HFFc6 (cell line): ENCODE measurements at places on chromosomes 7 and 10. TPM values are rescaled to one million over a fixed set of nuclear protein-coding genes. Genes with fewer than 3 reads are reported as not detected.

The FXYD4 gene
- total RNA-seq, result not detected in 3 replicates

The GPC2 gene
- total RNA-seq, result 0.78 to 1.1 TPM (median 0.97 TPM) in 3 replicates

The AUTS2 gene
- not detected in 3 replicates for total RNA-seq

The ANKRD7 gene
- 0.57 TPM in 1 of 3 replicates, not detected in the others for total RNA-seq

The MACROH2A2 gene
- total RNA-seq, result 0.63 to 0.69 TPM in 2 of 3 replicates, not detected in the other

The TFEC gene
- total RNA-seq, result 0.11 TPM in 1 of 3 replicates, not detected in the others

The LLCFC1 gene
- total RNA-seq, result not detected in 3 replicates

The VIPR2 gene
- not detected in 3 replicates for total RNA-seq

The DBF4 gene
- 12.9 to 25.3 TPM (median 24.0 TPM) in 3 replicates for total RNA-seq

The CHN2 gene
- total RNA-seq, result not detected in 3 replicates

The TMEM178B gene
- 3.4 to 8.0 TPM (median 4.7 TPM) in 3 replicates for total RNA-seq

- no peaks in the 10 kb centered on the region for H3K4me1 ChIP-seq
- peak; percentile 24 for DNase-seq
- no peaks in the 10 kb centered on the region; the same call in 1 of the 2 replicates for H3K36me3 ChIP-seq
- H3K27ac ChIP-seq, result no peak overlapping the region
- H3K27me3 ChIP-seq, result peaks cover 4% of the 10 kb centered on the region; the same call in 1 of the 2 replicates
- H3K4me3 ChIP-seq, result no peak overlapping the region
These were observed 26.5 kb downstream of the ASNS start for GRCh38 chr7:97845622-97846203.

DNA sequence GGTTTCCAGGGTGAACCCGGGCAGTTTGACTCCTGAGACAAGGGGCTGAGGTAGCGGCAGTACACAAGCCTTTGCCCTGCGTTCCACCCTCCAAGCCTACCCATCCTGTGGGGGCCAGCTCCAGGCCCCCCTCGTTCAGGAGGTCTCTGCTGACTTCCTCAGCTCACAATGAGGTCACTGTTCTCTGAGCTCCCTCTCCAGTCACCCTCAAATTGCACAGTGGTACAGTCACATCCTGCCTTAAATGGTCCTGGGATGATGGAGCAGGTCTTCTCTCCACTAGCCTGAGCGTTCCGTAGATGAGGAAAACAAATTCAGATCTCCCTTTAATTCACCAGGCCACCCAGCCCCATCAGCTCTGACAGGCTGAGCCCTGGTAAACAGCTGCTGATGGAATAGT is 90.2 kb downstream of the SH3PXD2A start:
- DNase-seq, result peak; percentile 78
- peaks cover 10% of the 10 kb centered on the region; the same call in 1 of the 2 replicates for H3K36me3 ChIP-seq
- no peak overlapping the region for H3K4me3 ChIP-seq

GRCh38 chr10:15725603-15726002 is 5.9 kb upstream of the ITGA8 start:
- H3K4me1 ChIP-seq, result peaks cover 6% of the 10 kb centered on the region; the same call in 1 of the 2 replicates
- H3K27me3 ChIP-seq, result peaks cover 23% of the 10 kb centered on the region
- no peak overlapping the region for H3K4me3 ChIP-seq
- H3K36me3 ChIP-seq, result no peaks in the 10 kb centered on the region; the same call in 1 of the 2 replicates
- DNase-seq, result peak; percentile 63

- DNase-seq, result peak; percentile 98
- H3K27ac ChIP-seq, result peak within 1 kb of the TSS; percentile 98
- H3K36me3 ChIP-seq, result peaks cover 40% of the 10 kb centered on the region
- peaks cover 10% of the 10 kb centered on the region for H3K27me3 ChIP-seq
- H3K4me1 ChIP-seq, result peaks cover 61% of the 10 kb centered on the region
These were observed at the start of gene CAV1 for GRCh38 chr7:116524609-116525297. Gene CAV1, plus strand, starts transcription at chr7:116525036. Its CDS starts 27 bp downstream, at chr7:116525063.

GRCh38 chr7:77913977-77914607 is 115.5 kb downstream of the PHTF2 start:
- DNase-seq, result no peak
- peaks cover 19% of the 10 kb centered on the region for H3K4me1 ChIP-seq
- H3K36me3 ChIP-seq, result peaks cover 5% of the 10 kb centered on the region; the same call in 1 of the 2 replicates
- peak overlapping the region; percentile 52 for H3K27ac ChIP-seq
- H3K4me3 ChIP-seq, result no peak overlapping the region

DNA sequence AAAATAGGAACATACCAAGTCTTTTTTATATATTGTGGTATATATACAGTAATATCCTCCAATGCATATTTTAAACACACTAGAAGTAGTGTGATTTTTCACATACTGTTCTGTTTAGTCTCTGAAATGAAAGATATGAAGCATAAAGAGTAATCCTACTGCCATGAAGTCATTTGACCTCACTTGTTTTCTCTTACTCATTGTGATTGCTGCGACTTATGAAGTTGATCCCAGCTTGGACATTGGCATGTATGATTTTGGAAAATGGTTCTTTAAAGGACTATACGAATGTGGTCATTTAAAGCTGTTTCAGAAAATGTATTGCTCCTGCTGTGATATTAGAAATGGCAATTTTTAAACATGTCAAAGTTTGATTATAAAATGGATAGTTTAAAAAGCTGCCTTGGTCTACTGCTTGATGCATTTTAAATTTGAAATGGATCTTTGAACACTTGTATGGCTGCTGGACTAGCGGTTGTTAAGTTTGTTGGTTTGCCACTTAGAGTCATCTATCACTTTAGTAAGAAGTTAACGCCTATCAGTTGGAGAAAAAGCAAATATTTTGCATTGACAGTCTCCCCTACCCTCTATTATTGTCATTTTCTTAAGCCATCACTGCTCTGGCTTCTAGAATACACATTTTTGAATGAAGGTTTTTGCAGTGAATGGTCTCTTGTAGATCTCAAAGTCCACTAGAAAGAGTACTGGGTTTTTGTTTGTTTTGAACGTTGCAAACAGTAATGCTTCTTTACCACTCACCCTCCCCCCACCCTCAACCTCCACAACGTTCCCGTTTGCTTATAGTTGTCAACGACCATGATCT is 881 bp upstream of the PCGF5 start:
- no peak for DNase-seq
- peaks cover 33% of the 10 kb centered on the region for H3K4me1 ChIP-seq

GRCh38 chr10:117536072-117536865 is 6.3 kb upstream of the EMX2 start:
- no peaks in the 10 kb centered on the region for H3K36me3 ChIP-seq
- no peaks in the 10 kb centered on the region for H3K4me1 ChIP-seq
- H3K4me3 ChIP-seq, result no peak overlapping the region
- DNase-seq, result no peak
- no peak overlapping the region for H3K27ac ChIP-seq

GRCh38 chr7:146094356-146094755 is 22.2 kb upstream of the CNTNAP2 start:
- H3K36me3 ChIP-seq, result no peaks in the 10 kb centered on the region
- no peaks in the 10 kb centered on the region for H3K4me1 ChIP-seq
- H3K27me3 ChIP-seq, result no peaks in the 10 kb centered on the region
- H3K4me3 ChIP-seq, result no peak overlapping the region
- no peak overlapping the region for H3K27ac ChIP-seq

DNA sequence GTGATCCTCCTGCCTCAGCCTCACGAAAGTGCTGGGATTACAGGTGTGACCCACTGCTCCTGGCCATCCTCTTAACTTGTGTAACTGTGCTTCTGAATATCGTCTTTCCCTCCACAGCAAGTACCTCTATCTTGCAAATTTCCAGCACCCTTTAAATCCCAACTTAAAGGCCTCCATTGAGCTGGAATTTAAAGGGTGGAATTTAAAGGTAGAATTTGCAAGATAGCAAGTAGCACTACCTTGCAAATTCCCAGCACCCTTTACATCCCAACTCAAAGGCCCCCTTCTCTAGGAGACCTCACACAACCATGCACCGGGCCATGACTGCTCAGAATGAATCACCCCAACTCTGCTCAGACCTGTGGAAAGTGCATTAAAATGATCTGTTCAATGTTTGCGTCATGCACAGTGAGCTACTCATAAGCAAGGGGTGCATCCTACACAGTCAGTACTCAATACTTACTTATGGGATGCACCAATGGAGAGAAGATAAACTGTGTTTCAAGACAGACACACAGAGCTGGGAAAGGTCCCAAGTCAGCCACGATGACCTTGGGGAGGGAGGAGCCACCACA is 17.8 kb upstream of the SDK1 start:
- H3K27me3 ChIP-seq, result no peaks in the 10 kb centered on the region
- no peaks in the 10 kb centered on the region for H3K4me1 ChIP-seq
- H3K36me3 ChIP-seq, result no peaks in the 10 kb centered on the region
- H3K27ac ChIP-seq, result no peak overlapping the region

DNA sequence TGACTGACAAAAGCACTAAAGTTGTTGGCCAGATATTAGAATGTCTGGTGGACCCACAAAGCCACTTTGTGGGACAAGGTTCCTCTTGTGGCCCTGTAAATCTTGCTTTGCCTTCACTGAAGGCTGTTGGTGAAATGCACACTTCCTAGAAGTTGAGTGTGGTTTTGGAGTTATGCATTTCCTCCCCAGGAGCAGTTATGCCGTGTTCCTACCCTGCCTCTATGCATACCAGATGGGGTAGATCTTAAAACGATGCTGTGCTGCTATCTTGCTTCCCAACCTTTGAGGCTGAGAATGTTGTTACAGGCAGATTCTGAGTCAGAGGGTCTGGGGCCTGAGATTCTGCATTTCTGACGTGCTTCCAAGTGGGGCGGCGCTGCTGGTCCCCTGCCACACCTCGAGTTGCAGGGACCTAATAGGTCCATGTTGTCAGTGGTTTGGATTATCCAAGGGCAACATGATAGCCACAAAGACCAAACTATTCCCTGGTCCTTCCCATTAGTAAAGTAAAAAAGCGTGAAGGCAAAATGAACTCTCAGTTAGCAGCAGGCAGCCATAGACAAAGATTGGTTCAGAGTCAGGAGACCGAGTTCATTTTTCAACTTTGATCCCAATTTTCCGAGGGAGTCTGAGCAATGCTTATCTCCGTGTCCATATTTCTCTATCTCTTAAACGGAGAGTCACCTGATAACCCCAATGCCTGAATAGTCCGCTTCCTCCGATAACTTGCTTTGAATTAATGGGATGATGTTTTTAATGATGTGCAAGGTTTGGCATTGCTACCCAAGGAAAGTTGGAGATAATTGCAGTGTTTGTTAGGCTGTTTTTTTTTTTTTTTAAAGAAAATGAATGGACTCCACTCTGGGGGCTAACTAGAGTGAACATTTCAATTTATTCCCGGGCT is 55.8 kb downstream of the CDHR3 start:
- H3K27ac ChIP-seq, result no peak overlapping the region
- peaks cover 31% of the 10 kb centered on the region for H3K4me1 ChIP-seq
- H3K4me3 ChIP-seq, result no peak overlapping the region
- DNase-seq, result no peak
- peaks cover 5% of the 10 kb centered on the region for H3K27me3 ChIP-seq

DNA sequence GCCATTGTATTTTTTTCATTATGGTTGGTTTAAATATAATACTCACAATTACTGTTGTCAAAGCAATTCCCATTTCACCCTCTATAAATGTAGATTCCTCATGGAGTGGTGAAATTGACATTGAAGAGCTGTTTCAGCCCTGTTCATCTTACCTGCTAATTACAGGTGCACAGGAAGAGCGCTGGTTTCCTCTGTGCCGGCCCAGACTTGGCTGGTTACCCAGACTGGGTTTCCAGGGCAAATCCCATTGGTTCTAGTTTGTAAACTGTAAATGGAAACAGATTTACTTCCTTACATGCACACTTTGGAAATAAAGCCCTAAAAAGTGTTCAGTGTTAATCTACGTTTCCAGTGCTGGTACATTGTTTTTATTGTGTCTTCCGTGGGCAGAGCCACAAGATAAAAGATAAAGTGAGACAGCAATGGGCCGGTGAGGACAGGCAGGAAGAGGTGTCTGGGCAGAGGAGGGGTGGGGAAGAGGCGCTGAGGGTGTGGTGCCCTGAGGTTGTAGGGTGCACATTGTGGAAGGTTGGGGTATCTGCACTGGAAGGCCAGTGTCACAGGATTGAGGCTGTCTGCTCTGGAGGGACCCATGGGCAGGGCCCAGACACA is 71.6 kb upstream of the ZPBP start:
- no peak overlapping the region for H3K4me3 ChIP-seq
- no peak for DNase-seq
- no peaks in the 10 kb centered on the region for H3K36me3 ChIP-seq
- H3K4me1 ChIP-seq, result no peaks in the 10 kb centered on the region
- H3K27me3 ChIP-seq, result no peaks in the 10 kb centered on the region; the same call in 1 of the 2 replicates
- H3K27ac ChIP-seq, result no peak overlapping the region

DNA sequence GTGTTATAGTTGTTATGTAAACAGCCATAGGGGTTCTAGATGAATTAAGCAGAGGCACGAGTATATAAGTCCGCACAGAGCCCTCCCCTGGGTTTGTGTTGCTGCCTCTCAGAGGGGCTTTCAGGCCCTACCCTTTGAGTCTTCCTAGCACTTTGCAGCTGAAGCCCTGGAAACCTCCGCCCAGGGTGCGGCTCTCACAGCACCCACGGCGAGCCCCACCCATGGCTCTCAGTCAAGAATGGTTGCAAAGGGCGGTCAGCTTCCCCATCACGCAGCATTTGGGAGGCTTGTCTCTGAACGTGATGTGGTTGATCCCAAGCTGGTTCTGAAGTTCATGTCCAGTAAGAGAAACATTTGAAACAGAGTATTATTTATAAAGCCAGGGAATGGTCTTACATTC is 18.8 kb upstream of the INSIG1 start:
- H3K27ac ChIP-seq, result no peak overlapping the region
- no peak for DNase-seq
- peaks cover 23% of the 10 kb centered on the region for H3K27me3 ChIP-seq
- H3K4me1 ChIP-seq, result peaks cover 25% of the 10 kb centered on the region
- H3K4me3 ChIP-seq, result no peak overlapping the region

DNA sequence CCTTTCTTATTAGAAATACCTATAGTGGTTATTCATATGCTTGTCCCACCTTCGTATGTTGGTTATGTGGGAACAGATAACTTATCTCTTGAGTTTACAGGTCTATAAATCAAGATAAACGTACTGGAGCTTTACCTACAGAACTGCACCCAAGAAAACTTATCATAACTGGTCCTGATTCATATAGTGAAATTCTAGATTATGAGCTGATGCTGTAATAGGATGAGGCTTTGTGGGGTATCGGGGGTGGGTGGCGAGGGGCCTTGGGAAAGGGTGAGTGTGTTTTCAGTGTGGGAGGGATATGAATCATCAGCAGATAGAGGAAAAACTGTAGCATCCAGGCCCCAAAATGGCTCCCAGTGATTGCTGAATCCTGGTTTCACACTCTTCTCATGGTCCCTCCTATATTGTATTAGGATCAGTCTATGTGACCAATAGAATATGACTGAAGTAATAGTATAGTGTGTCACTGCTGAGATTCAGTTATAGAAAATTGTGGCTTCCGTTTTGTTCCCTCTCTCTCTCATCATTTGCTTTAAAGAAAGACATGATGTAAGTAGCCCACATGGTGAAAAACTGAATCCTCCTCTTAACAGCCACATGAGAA is 706.8 kb upstream of the LRRTM3 start:
- no peaks in the 10 kb centered on the region for H3K4me1 ChIP-seq
- no peak overlapping the region for H3K4me3 ChIP-seq
- peaks cover 2% of the 10 kb centered on the region for H3K27me3 ChIP-seq
- H3K36me3 ChIP-seq, result no peaks in the 10 kb centered on the region
- no peak for DNase-seq

GRCh38 chr10:131131726-131132591 is 179.6 kb downstream of the TCERG1L start:
- H3K27me3 ChIP-seq, result peaks cover 2% of the 10 kb centered on the region
- H3K4me1 ChIP-seq, result no peaks in the 10 kb centered on the region
- H3K27ac ChIP-seq, result no peak overlapping the region
- H3K4me3 ChIP-seq, result no peak overlapping the region

GRCh38 chr10:132848951-132849545 is 63.1 kb upstream of the NKX6-2 start:
- peaks cover 5% of the 10 kb centered on the region; the same call in 1 of the 2 replicates for H3K4me1 ChIP-seq
- peaks cover 13% of the 10 kb centered on the region for H3K27me3 ChIP-seq

- no peak overlapping the region for H3K27ac ChIP-seq
- no peaks in the 10 kb centered on the region for H3K36me3 ChIP-seq
- no peak overlapping the region for H3K4me3 ChIP-seq
- H3K27me3 ChIP-seq, result peaks cover 40% of the 10 kb centered on the region
- H3K4me1 ChIP-seq, result peaks cover 8% of the 10 kb centered on the region
These were observed 19.3 kb downstream of the NEURL1 start for GRCh38 chr10:103512591-103513379.

- no peaks in the 10 kb centered on the region for H3K36me3 ChIP-seq
- H3K4me3 ChIP-seq, result no peak overlapping the region
- H3K27ac ChIP-seq, result no peak overlapping the region
- H3K27me3 ChIP-seq, result peaks cover 20% of the 10 kb centered on the region
These were observed 18.7 kb upstream of the ZNF800 start for GRCh38 chr7:127411176-127411575.
